NCI-H1092 (cell line): ENCODE measurements at places on chromosomes 7 and 10.

GRCh38 chr10:62760401-62760800, 44.1 kb upstream of the ADO start:
- DNase-seq = no peak

- DNase-seq = no peak
Measured at GRCh38 chr10:88534072-88534665, 48.9 kb downstream of the RNLS start.

DNA sequence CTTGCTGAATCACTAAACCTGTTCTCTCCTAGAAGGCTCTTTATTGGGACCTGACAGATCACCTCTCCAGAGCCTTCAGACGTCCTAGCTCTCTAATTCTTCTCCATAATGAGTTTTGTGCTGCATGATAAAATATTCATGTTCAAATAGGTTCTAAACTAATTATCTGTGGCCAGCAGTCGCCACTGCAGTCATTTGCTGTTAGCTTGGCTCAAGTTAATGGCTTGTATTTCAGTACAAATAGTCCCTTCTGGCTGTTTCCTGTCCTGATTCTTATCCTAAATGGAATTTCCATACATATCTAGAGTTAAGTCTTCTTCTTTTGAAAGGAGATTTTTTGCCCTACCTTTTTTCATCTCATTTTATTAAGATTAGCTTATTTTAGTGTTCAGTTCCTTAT, 303.2 kb downstream of the EXOC4 start:
- no peak for DNase-seq

GRCh38 chr10:77004917-77005564, 632.6 kb downstream of the KCNMA1 start:
- peak; percentile 6 for DNase-seq

GRCh38 chr10:66698069-66698468, 227.8 kb upstream of the LRRTM3 start:
- no peak for DNase-seq

GRCh38 chr7:51141451-51142003, 175.1 kb downstream of the COBL start:
- peak; percentile 10 for DNase-seq

DNA sequence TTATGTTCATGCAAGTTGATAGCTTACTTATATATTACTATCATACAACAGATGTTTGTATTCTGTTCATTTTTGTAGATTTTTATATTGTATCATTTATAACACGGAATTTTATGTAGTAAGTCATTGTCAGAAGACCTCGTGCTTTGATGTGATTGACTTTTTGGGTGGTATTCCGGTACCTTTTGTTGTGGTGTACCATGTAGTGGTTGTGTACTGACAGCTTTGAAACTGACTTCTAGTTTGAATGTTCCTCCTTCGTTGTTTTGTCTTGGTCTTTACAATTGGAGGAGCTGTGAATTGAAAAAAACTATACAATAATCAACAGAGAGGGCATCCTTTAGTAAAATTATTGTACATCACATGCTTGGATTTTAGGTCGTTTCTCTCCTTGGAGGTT, 61.5 kb downstream of the WAC start:
- no peak for DNase-seq

DNA sequence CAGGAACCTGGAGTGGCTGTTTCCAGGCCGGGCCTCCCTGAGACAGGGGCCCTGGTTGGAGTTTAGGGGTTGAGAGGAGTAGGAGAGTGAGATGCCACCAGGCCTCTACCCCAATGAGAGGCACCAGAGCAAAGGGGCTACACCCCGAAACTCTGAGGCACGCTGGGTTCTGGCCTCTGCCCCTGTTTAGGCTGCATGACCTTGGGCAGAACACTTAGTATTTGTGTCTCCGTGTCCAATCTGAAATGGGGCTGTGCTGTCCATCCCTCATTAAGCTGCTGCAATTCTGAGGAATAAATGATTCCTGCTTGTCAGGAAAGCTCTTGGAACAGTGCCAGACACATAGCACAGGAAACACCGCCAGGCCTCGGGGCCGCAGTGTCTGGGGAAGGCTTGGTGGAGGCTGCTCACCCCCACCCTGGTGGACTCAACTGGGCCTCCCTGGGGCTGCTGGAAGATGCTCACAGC, 40.5 kb upstream of the SAMD8 start:
- no peak for DNase-seq
